ENCODE measurements at places on chromosomes 1 and 21.

- no peak for DNase-seq
Observed at GRCh38 chr1:2300004-2300771, 72.1 kb downstream of the SKI start.

DNA sequence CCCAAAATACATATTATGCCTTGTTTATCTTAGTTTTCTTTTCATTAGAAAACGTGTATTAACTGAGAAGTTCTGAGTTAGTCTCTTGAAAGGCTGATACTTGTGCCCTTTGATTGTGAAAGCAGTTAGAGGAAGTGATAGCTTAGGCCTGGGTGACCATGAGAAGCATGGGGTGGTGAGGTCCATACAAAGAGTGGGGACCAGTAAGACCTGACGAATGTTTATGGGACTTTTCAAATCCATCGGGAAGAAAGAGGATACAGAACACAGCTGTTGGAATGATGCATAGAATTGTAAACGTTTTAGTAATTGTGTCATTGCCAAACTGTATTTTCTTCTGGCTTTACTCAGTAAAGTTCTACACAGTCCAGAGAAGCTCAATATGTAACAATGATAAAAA is 259.8 kb downstream of the LMO4 start:
- DNase-seq, result no peak

GRCh38 chr1:220914283-220915116 is 35.3 kb downstream of the HLX start:
- DNase-seq, result no peak

GRCh38 chr1:169051171-169051570 is 55.3 kb upstream of the ATP1B1 start:
- DNase-seq, result no peak

- no peak for DNase-seq
Observed at GRCh38 chr1:174058624-174059023, 36.5 kb upstream of the RC3H1 start.

GRCh38 chr1:118128761-118129160 is 56.3 kb downstream of the SPAG17 start:
- no peak for DNase-seq

DNA sequence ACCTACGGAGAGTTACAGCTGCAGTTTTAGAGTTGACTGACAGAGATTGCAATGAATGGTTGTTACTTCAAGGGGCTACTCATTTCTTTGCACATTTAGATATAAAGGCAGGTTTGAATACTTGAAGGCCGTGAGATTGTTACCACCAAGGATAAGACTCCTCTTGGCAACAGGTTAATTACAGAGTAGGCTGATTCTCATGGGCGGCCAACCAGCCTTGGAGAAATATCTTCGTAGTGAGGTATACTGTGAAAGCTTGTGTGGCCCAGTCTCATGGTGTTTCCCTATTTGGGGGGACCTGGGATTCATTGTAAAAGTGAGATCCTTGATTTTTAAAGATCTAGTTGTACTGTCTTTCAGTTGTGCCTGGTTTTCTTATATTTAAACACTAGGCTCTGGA is 103.2 kb upstream of the OLFM3 start:
- no peak for DNase-seq

GRCh38 chr1:246333855-246334254 is 173.2 kb downstream of the SMYD3 start:
- no peak for DNase-seq

DNA sequence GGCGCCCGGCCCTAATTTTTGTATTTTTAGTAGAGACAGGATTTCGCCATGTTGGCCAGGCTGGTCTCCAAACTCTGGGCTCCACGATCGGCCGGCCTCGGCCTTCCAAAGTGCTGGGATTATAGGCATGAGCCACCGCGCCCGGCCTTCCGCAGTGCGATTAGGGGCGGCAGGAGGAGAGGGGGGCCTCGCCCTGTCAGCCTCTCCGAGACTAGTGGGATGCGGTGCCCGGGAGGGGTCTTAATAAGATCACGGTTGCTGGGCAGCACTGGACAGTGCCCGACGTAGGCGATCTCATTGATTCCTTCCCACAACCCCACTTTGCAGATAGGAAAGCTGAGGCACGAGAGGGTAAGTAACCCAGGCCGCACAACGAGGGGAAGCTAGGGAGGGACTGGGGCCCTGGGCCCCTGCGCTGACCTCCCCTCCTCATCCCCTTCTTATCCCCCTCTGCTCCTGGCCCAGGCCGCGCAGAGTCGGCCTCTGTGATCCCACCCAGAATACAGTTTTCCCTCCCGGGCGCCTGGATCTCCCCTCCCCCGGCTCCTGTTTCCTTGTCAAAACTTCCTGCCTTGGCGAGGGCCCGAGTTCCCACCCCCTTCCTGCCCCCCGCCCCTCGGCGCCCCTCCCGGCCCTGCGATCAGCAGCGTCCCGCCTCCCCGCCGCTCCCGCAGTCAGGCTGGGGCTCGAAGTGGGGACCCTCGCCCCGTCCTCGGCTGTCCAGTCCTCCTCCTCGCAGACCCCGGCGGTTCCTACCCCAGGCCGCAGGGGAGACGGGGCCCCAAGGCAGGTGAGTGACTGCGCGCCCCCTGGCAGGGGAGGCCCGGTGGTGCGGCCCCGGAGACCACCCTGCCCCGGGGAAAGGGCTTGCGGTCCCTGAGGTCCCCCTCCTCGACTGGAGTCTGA is at the start of gene PEAR1:
TSS of gene PEAR1 (plus strand) at position 671 of the 906 bp plus-strand sequence. CDS start 10,209 bp downstream, outside the sequence.
- no peak for DNase-seq

- DNase-seq, result no peak
Observed at GRCh38 chr1:223652436-223652941, 13.0 kb downstream of the CAPN8 start.

- DNase-seq, result no peak
Observed at GRCh38 chr21:15005391-15005790, 59.4 kb downstream of the NRIP1 start.

DNA sequence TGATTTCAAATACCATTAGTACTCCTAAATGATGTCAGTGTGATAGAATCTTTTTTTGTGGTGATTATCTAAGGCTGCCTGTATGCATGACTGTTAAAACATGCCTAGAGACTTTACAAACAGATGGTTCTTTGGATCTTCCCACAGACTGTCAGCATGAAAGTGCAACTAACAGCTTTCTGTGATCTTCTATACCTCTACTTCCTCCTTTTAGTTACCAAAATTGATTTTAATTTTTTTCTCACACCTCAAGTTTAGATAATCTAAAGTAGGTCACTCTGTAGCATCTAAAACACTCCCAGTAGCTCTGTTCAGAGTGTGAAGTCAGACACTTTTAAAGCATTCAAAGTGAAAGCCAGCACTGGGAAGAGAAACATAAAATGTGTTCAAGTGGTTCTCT is 534.5 kb downstream of the PTPRC start:
- no peak for DNase-seq

DNA sequence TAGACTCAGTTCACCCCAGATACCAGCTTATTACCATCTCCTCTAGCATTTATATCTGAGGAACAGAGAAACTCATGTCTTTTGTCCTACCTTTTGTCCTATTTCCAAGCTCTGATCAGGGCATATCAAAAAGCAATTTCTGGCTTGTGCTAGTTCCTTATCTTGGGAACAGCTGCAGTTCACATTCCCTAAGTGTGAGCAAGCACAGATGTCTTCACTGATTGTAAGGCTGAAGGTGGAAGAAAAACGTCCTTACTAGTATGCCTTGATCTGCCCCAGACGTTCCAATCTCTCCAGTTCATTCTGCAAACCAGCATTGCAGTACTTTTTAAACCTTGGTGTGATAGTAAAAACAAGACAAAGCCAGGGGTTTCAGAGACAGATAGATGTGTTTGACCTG is 139.8 kb downstream of the NCAM2 start:
- DNase-seq, result no peak

DNA sequence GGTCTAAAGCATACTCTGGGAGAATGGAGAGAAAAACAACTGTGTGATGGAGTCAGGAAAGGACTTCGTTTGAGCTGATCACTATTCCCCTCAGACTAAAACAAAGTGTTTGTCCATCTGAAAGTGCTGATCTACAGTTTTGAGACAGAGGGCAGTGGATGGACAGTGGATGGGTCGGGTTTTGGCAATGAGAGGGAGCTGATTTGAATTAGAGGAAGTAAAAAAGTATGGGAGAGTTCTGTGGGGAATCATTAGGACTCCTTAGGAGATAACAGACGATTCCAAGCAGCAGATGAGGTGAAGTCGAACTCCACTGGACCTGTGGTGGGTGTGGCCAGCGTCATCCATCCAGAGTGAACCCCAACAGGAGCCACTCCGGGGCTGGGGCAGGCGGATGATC is 62.3 kb downstream of the PTGS2 start:
- no peak for DNase-seq

DNA sequence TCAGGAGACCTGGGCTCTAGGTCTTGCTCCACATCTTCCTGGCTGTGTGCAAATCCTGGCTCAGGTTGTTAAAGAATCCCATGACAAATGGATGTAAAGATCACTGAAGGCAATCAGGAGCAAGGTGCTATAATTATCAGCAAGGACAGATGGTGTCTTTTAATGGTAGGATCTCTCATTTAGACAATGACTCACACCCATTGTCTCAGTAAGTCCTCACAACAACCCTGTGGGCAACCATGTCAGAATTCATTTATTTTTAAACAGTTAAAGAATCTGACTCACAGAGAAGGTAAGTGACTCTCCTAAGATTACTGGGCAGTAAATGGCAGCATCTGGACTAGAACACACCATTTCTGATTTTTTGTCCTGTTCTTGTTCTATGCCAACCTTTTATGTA is 32.8 kb downstream of the RNASEL start:
- DNase-seq, result no peak

DNA sequence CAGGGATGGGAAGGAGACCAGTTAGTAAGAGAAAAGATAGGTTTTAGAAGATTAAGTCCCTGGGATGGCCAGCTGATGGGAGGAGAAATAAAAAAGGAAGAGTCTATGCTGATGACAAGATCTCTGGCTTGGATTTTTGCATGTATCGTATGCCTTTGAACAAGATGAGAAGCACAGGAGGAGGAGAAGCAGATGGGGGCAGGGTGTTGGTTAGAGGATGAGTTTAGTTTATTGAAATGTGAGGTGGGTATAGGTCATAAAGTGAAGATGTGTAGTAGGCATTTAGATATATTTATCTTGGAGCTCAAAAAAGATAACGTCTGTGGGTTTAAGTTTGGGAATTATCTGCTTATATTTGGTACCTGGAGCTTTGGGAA is 1.4 kb downstream of the TIPRL start:
- DNase-seq, result no peak

GRCh38 chr1:117612517-117613248 is 6.8 kb downstream of the TENT5C start:
- DNase-seq, result no peak

DNA sequence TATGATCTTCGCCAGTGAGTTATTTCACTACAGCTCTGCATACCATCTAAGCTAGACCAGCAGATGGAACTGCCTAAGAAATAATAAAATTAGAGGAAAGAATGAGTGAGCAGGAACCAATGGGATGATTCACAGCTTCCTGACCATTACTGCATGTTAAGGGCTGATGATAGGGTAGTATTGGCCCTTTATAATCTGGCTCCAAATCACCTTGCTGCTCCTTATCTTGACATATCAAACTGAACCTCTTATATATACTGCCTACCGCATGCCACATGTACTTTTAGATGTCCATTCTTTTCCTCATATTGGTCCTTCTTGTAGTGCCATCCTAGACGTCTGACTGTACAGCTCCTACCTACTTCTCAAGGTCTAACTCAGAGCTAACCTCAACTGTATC is 524.4 kb downstream of the DPYD start:
- no peak for DNase-seq

DNA sequence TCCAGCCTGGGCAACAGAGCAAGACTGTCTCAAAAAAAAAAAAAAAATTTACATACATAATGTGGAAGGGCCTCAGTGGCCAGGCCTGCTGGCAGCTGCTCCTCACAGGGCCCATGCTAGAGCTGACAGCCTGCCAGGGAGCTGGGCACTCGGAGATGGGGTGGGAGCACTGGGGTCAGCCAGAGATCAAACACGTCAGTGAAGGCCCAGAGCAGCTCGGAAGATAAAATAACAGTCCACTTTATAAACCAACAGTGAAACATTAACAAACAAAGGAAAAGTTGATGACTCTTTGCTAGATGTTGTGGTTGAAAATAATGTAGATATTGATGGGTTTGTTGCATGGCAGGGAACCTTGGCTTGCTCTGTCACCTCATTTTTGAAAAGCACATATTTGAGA is 42.7 kb downstream of the ATP5PF start:
- no peak for DNase-seq

GRCh38 chr1:36516372-36517010 is 33.8 kb upstream of the CSF3R start:
- peak; percentile 73 for DNase-seq

- no peak for DNase-seq
Observed at GRCh38 chr1:232667778-232668165, 37.8 kb upstream of the SIPA1L2 start.

DNA sequence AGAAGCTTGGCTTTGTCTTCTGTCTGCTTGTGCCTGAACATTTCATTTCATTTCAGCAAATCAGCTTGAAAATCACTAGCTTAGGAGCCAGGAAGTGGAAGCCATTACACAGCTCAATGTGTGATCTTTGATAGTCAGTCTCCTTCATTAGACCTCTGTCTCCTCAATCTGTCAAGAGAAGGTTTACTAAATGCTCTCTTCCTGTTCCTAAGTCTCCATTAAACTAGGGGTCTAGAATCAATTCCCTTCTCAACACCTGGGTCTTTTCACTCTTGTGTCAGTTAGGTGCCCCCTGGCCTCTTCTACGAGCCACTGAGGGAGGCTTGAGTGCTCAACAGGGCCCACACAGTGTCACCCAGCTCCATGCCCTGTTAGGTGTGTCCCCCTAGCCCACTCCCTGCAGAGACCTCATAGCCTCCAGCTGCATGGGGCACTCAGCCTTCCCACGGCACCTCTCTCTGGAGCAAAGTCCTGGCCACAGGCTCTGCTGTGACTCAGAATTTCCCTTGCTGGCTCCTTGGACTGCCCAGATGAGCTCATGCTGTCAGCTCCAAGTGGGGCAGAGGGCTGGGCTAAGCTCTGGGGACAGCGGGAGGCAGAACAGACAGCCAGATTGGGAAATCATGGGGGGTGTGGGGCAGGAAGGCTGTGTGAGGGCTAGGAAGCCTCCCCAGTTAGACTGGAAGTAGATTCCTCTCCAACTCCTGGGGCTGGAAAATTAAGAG is 115.7 kb upstream of the IPO9 start:
- no peak for DNase-seq

- no peak for DNase-seq
Observed at GRCh38 chr1:117919376-117919775, 10.0 kb downstream of the GDAP2 start.

DNA sequence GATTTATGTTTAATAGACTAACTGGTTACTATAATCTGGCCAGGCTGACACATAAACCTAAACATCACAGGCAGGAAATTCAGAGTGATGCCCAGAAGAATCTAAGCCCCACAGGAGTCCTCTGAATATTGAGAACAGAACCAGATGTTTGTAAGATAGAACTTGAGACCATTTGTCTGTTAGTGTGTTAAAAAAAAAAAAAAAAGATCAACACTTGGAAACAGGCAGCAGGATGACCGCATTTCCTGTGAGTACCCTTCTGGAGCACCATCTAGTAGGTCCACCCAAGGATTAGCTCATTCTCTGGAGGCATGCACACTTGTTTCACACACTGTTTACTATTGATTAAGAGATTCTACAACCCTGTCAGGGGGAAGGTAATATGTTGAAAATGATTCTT is 111.4 kb upstream of the VANGL1 start:
- DNase-seq, result no peak
